ENCODE measurements at places on chromosomes 5 and 9.

DNA sequence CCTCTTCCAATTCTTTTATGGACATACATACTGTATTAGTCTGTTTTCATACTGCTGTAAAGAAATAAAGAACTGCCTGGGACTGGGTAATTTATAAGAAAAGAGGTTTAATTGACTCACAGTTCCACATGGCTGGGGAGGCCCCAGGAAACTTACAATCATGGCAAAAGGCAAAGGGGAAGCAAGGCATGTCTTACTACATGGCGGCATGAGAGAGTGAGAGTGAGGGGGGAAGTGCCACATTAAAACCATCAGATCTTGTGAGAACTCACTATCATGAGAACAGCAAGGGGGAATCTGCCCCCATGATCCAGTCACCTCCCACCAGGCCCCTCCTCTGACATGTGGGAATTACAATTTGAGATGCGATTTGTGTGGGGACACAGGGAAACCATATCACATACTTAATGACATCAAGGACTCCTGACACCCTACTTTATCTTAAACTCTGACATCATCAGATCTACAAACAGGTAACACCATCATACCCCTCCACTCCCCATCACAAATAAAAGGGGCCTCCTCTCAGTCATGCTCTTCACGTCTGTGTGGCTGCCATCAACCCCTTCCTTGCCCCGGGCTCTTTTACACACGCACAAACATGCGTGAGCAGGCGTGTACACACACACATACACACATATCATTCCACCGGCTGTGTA is 9.7 kb downstream of the ANKRD33B start:
- no peak for DNase-seq

DNA sequence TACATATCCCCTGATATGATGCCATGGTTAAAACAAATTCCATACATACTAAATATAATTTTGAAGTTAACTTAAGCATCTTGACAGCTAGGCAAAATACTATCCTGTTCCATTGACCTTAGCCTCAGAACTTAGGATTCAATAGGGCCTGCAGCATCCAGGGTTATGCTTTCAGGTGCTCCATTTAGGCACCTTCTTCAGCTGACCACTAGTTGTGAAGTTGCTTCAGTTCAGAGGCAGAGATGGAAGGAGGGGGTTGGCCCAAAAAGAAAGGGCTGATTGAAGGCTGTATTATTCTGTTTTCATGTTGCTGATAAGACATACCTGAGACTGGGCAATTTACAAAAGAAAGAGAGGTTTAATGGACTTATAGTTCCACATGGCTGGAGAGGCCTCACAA is 7.0 kb upstream of the NREP start:
- DNase-seq: no peak

DNA sequence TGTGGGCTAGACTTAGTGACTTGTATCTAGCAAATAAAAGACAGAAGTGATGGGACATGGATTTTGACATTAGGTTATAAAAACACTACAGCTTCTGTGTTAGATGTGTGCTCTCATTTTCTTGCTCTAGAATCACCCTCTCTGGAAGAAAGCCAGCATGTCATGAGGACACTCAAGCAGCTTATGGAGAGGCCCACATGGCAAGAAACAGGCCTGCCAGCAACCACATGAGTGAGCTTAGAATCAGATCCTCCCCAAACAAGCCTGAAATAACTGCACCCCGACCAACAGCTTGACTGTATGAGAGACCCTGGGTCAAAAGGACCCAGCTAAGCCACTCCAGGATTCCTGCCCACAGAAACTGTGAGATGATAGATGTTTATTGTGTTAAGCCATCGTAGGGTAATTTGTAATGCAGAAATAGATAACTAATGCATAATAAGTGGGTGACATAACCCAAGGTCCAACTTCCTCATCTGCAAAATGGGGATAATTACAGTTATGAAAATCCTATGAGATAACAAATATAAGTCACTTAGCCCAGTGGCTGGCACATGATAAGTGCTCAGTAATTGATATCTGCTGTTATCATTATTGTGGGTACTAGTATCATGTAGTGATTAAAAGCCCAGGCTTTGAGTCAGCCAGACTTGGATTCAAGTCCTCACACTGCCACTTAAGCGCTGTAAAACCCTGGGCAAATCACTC is 86.5 kb downstream of the KLHL3 start:
- DNase-seq: no peak

DNA sequence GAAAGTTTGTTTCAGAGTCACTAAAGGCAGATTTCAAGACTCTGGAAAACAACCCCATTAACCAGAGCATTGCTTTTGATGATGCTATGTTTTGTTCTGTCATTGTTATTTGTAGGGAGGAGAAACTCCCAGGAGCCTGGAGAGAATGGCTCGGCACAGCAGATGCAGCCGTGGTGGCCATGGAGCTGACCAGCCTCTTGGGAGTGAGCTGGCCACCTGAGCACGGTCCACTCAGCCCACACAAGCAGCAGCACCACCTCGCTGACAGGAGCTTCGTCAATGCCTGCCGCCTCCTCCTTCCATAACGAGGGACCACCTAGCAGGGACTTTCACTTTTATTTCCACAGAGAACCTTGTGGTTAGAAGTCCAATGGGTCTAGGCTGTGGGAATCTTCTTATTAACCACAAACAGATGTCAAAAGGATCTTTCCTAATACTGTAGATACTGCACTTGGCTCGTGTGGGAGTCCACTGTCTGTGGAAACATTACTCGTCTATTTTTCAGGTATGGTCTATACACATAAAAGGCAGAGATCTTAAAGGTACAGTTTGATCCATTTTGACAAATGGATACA is 21.0 kb upstream of the SMIM32 start:
- no peak for DNase-seq

- no peak for DNase-seq
Observed at GRCh38 chr9:14313951-14314423, at the start of gene NFIB. TSS of gene NFIB (minus strand) at chr9:14314141. CDS start at chr9:14313511, 630 bp downstream.

GRCh38 chr9:72753266-72753893 is 199.5 kb downstream of the ALDH1A1 start:
- DNase-seq: no peak

- peak; percentile 42 for DNase-seq
Observed at GRCh38 chr5:42950456-42951292, 89.4 kb downstream of the ANXA2R start.

GRCh38 chr5:151134228-151134627 is 23.4 kb downstream of the ANXA6 start:
- no peak for DNase-seq

DNA sequence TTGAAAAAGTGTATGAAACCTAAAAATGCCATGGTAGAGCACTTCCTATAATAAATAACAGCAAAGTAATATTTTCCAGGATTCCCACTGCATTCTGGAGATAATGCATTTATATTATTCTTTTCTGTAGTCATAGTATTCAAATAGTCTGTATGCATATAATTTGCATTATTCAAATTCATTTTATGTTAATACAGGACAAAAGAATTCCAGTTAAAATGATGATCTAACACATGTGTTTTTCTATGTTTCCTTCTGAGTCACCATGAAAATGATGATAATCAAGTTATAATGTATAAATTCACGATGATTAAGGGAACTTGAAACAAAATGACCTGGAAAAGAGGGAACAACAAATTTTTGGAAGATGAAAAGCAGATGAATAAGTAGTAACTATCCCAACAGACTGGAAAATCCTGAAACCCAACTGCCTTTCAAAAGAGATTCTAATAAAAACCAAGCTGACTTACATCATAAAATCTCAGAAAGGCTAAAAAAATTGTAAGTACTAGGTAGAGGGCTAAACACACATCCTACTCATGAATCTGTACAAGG is 358.6 kb upstream of the PAPPA start:
- DNase-seq: no peak

GRCh38 chr9:106277966-106278365 is 583.6 kb downstream of the TMEM38B start:
- DNase-seq: no peak

GRCh38 chr9:111661150-111661801 is at the start of gene GNG10:
TSS of gene GNG10 (plus strand) at chr9:111661605. CDS start at chr9:111661635, 30 bp downstream.
- peak; percentile 25 for DNase-seq

GRCh38 chr5:174187481-174187880 is 142.0 kb downstream of the NSG2 start:
- DNase-seq: no peak

DNA sequence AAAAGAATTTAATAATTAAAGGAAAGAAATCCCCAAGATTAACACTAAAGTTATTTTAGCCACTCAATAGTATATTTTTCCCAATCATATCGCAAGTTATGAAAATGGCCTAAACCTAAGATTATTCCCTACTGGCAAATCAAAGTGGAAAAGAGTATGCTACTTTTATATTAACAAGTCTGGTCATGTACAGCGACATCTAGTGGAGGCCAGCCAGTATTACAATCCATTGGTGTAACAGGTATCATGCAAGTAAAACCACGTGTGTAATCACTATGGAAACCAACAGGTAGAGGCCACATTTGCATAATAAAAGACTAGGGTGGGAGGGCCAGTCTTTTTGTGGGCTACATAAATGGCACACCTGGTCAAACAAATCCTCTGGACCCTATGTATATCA is 976.4 kb upstream of the CDH9 start:
- no peak for DNase-seq

DNA sequence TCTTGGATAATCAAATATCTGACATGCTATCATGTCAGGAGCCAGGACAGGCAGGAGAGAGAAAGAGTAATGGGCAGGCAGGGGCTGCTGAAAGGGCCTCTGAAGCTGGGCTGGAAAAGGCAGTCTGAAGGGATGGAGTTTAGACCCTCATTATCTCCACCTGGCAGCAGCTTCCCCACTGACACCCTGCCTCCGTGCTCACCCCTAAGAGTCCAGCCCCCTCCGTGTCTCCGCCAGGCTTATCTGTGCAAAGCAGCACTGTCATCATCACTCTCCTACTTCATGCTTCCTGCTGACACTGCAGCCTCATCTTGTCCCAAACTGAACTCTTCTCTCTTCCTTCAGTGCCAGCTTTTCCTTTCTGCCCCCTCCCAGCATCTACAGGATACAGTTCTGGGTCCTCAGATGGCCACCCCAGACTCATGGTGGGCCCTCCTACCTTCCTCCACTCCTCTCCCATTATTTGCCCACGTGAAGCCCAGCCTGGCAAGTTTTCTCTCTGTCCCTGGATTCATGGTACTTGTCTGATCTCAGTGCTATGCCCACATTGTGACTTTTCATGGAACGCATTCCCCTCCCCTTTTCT is 70.9 kb upstream of the KLF9 start:
- DNase-seq: no peak

GRCh38 chr9:133955821-133956411 is 36.2 kb downstream of the VAV2 start:
- no peak for DNase-seq

DNA sequence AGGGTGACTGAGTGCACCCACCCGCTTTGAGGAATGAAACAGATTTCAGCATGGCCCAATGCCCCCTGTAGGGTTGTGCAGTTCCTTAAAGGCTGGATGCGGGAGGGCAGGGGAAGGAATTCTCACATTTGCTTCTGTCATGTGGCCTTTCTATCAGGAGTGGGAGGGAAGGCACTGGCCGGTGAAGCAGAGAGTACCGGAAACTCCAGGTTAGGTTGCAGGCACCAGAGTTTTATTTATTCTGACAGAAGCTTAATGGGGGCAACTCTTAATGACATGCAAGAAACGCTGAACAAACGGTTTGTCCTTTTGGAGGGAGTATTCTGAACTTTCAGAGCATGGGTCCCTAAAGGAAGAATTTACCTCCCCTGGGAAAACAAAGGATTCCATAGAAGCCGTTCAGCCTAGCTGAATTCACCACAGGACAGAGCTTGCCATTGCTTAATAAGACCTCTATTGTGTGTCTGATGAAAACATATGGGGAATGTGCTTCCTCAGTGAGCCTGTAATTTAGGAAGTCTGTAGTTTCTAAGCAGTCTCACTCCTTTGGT is 44.1 kb upstream of the EQTN start:
- DNase-seq: no peak

DNA sequence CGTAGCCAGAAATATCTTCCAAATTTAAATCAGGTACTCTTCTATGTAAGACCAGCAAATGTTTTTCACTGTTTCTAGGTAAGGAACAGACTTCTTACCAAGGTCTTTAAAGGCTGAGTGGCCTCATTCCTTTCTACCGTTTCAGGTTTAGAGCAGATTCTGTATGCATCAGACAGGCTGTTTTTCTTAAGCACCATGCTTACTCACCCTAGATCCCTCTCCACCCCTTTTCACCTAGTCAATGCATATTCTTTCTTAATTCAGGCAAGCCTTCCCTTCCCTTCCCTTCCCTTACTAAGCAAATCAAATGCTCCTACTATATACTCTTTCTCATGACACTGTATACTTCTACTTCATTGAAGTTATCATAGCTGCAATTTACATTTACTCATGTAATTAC is 70.7 kb downstream of the RFX3 start:
- no peak for DNase-seq

DNA sequence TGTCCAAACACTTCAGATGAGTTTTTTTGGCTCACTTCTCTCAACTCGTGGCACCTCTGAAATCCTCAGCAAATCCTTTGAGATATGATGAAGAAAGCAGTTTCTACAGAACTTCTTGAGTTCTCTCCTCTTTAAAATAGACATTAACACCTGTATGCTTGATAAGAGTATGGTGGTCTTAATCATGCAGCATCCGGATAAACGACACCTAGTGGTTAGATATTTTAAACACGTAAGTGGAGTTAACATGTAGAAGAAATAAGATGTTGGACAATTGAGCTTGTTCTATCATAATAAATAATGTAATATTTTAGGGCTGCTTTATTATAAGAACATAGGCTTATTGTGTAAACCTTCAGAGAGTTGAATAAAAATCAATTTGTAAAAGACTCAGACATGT is 324.8 kb downstream of the CYLC2 start:
- no peak for DNase-seq

GRCh38 chr5:66415208-66415607 is 181.0 kb upstream of the MAST4 start:
- no peak for DNase-seq

DNA sequence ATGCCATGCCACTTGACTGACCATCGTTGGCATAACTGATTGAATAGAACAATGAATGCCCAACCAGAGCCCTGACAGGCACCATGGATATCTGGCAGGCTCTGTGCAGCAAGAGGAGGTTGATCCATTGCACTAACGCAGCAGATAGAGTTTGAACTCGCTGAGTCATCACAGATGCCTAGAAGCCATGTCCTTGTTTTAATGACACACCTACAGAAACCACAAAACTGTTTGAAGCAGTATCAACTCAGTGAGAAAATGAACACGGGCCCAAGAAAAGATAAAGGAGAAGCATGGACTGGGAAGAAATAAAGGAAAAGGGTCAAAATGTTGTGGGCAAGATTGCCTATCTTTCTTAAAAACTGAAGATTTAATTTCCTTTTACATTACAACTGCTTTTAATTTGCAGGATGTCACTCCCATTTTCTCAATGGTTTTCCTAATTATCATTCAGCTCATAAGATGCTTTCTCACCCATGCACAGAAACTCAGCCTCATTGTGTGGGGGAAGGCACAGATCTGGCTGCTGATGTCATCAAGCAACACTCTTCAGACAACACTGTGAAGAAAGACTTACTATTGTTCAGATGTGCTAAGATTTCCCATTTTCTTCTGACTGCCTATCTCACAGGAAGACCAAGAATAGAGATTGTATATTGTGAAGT is 129.0 kb downstream of the PIK3R1 start:
- no peak for DNase-seq

GRCh38 chr9:93196096-93197055 is 12.4 kb downstream of the WNK2 start:
- no peak for DNase-seq

GRCh38 chr5:149782895-149783586 is 52.9 kb downstream of the PPARGC1B start:
- no peak for DNase-seq

Data from activated CD8-positive, alpha-beta memory T cell treated with anti-CD3 and anti-CD28 coated beads for 1 hour (primary cell).